Posterior cingulate gyrus (tissue), 11 donors: ENCODE measurements at places on chromosomes 5 and 9.

DNA sequence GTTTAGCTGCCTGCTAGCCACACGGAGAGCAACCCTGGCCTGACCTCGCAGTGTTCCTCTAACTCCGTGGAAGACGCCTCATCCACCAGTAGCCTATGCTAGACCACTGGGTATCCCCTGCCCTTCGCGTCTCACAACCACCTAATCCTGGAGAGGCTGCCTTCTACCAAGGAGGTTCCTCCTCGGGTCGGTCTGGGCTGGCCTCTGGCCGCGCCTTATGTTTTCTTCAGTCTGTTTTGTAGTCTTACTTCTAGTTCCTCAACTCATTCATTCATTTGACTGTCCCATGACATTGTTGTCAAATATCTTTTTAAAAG lies 1.6 kb upstream of the TPM2 start:
- DNase-seq = no peak

- DNase-seq = no peak
Observed at GRCh38 chr9:106032978-106033377, 338.6 kb downstream of the TMEM38B start.

DNA sequence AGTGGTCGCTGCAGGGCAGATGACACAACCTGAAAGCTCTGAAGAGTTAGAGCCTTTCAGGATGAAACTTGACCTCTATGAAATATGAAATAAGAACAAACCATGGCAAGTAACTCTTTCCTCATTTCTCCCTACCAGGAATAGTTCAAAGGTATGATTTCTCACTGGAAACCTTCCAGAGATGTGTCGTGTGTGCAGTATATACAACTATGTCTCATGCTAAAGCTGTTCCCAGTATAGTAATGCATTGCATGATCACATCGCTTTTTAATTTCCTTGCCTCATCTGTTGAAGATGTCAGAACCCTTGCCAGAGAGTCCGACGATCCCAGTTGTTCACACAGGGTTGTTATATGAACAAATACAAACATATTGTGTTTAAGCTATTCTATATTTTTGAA lies 45.8 kb upstream of the RGMB start:
- no peak for DNase-seq

- no peak for DNase-seq
Observed at GRCh38 chr5:14665949-14666348, 1.4 kb downstream of the OTULIN start.

- no peak for DNase-seq
Observed at GRCh38 chr5:171226096-171226754, 82.8 kb upstream of the TLX3 start.

DNA sequence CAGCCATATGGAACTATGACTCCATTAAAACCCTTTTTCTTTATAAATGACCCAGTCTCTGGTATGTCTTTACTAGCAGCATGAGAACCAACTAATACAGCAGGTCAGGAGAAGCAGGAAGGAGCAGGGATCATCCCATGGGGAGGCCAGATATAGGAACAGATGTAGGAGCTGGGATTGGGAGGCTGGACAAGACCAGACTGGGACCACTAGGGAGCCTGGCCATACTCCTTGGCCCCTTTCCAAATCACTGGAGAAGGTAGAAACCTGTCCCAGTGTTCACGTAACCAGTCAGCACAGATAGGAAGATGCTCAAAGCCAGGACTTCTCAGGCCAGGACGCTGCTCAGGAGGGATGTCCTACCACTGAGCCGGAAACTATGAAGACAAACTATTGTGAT lies 95.5 kb downstream of the LMX1B start:
- DNase-seq = no peak

DNA sequence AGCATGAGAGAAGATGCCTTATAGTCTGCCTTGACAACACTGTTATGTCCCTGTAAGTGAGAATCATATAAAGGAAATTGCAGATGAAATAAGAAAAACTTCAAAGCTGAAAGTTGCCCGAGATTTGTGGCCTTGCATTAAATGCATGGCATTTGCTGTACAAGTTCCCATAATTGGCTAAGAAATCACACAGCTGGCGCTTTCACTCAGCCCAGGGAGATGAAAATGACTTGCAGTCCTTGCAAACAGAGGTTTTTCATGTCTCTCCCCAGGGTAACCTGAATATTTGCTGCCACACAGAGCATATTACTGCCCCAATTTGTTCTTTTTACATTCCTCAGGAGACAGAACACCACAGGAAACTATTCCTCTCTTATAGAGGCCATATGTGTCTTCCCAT lies 174.8 kb downstream of the FAM114A2 start:
- DNase-seq = no peak

DNA sequence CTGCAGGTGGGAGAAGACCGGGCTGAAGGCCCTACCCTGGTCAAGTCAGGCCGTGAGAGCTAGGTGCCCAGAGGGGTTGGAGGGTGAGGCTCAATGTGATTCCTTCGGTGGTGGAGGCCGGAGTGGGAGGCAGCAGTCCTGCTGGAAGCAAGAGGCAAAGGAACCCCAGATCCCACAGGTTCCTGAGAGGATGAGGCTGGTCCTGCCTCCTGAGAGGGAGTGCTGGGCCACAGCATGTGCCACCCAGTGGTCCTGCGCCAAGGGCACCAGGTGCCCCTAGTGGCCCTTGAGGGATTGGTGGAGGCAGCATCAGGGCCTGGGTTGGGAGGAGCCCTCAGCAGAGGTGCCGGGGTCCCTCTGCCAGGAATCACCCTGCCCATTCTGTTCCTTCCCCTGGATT lies 59.1 kb downstream of the BARX1 start:
- DNase-seq = no peak

DNA sequence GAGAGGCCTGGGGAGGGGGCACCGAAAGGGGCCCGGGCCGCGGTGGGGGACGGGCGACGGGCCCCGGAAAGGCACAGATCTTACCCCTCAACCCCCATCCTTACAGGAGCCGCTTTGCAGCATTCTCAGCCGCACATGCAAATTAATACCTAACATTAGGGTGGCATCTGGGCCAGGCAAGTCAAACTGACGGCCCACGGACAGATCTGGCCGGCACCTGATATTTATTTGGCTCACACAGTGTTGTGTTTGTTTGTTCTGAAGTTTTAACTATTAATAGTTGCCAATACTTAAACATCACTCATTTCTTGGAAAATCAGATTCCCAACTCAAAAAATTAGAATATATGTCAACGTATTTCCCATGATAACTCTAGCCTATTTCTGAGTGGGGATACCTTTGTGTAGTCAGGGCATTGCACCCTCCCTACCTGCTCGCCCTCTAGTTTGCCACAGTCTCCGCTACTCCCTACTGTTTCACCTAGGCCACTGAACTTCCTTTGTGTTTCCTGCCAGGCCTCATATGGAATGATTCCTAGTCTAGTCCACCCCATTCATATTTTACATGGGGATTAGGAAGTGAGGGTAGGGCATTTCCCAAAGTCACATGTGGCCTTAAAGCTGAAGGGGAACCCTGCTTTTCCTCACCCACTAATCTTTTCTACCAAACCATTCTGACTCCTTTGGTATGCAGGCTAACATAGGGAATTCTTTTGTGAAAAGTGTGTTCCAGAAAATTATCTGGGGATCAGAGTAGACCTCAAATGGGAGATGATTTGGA lies 71.9 kb upstream of the LARP1 start:
- DNase-seq = no peak

DNA sequence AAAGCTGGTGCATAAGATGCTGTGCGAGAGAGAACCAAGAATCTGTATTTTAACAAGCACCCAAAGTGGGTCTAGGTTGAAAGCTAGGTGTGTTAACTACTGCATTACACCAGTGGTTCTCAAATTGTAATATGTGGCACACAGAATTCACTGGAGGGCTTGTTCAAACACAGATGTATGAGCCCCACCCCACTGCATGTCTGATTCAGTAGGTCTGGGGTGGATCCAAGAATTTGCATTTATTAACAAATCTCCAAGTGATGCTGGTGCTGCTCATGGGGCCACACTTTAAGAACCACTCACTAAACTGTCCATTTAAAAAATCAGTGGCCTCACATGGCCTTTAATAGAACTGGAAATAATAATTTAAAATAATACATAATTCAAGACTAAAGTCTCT lies 40.4 kb downstream of the LPAR1 start:
- no peak for DNase-seq

DNA sequence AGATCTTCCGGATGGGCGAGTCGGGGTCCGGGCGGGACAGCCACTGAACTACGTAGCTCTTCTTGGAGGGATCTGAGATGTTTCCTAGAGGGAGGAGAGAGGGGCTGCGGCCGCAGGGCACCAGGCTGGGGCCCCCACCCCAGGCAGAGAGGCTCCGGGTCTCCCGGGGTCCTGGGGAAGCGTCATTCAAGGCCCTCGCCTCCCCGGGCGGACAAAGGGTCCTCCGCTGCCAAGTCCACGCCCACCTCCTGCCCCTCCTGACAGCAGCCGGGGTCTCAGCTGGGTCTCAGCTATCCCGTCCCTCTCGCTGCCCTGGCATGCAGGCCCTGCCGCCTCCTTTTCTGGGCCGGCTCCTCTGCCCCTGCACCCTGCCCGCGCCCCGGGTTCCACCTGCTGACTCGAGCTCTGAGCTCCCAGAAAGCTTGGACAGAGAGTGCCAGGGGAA lies 61.5 kb downstream of the ZNF354C start:
- no peak for DNase-seq

DNA sequence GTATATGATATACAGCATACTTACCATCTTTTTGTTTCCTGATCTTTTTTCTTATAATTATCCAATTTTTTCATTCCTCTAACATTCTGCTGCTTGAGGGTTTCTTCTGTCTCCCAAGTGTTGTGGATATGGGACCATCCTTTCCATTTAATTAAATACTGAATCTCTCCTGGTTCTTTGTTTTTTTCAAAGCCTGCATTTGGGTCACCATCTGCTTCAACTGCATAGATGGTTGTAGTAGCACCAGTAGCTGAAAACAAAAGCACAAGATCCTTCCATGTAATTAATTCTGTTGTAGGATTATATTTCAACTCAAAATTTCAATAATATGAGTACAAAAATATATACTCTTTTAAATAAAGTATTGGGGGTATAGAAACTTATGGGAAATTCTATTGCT lies 29.4 kb downstream of the CHD1 start:
- DNase-seq = no peak

DNA sequence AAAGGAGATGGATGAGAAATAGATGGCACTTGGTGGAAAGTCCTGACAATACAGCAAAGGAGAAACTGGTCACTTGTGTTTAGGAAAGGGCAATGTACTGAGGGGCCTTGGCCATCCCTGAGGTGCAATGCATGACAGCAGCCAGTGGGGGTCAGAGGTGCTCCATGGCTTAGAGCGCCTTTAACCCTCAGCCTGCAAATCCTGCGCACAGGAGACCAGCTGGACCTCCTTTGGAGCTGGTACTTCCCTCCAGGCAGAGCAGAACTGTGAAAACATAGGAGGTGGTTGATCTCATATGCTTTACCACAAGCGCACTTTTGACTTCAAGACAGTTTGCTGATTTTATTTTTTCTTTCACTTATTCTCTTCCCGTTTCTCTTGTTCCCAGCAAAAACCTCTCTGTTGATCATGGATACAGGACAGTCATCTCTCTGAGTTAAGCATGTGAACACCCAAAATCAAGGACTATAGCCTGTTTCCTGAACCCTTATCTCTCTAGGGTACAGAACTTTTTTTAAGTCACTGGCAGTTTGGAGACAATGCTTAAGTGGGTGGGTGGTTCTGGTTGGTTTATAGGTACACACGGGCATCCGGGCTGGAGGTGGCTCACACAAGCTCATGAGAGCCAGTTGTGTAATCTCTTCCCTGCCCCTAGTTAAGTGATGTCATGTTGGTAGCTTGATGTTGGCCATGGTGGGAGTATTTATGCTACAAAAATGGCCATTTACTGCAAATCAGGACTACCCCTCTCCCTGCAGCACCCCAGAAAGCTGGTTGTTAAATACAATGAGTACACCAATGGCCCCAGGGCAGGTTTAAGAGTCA lies 37.6 kb upstream of the ANKRD55 start:
- peak; percentile 82 for DNase-seq

- no peak for DNase-seq
Observed at GRCh38 chr9:124272118-124272517, 14.4 kb downstream of the NEK6 start.

DNA sequence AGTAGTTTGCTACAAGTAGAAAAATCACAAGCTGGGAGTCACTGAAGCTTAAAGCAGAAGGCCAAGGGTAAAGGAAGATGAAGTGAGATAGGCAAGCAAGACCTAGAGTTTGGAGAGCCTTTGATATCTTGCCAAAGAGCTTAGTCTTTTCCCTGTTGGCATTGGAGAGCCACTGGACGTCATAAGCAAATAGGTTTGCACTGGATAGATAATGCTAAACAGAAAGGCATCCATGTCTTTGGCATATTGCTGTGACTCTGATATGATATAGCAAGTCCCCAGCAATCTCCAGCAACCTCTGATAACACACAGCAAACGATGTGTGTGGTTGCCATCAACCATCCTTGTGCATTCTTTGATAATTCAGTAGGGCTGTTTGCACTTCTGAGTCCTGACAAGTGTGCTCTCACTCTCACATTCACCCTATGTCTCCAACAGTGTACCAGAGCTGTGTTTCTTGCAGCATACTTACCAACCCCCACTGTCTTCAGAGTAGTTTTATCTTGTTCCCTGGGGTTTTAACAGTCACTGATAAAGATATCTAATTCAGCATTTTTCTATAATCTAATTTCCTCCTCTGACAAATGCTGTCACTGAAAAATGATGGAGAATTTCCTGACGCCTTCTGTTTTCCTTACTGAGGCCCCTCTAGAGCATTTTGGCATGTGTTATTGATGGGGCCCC lies 16.9 kb upstream of the FREM1 start:
- DNase-seq = no peak

- no peak for DNase-seq
Observed at GRCh38 chr9:128765499-128765898, 6.2 kb downstream of the ZER1 start.

DNA sequence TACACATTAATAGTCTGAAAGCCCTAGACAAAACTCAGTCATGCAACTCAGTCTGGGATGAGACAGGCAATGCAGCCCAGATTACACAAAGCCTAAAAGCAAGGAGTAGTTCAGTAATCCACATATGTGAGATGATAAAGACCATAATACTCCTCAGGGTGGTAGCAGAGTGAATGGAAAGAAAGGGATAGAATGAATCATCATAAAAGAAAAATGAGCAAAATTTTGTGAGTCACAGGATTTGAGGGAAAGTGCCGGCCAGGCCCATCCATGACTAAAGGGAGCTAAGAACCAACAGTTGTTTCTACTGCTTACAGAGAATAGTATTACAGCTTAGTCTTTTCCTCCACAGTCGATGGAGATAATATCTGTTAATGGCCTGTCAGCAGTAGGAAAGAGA lies 90.0 kb upstream of the POU5F2 start:
- DNase-seq = no peak

GRCh38 chr5:38672059-38672788 lies 115.8 kb upstream of the LIFR start:
- DNase-seq = no peak
